CD4-positive, alpha-beta T cell (primary cell): ENCODE measurements at places on chromosomes 12 and 14. TPM values are rescaled to one million over a fixed set of nuclear protein-coding genes. Genes with fewer than 3 reads are reported as not detected.

DNA sequence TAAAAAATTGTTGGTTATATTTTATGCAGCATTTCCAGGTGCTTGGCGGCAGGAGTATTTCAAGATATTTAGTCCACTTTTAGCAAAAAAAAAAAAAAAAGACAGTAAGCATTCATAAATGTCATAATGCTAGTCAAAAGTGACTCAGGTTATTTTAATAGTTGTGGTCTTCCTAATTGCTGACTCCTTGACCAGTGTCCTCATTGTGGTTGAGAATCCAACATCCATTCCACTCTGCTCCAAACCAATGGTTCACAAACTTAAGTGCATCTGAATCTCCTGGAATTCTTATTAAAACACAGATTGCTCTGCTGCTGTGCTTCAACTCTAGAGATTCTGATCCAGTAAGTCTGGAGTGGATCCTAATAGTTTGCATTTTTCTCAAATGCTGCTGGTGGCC lies 71.4 kb downstream of the AKAP6 start:
- no peak overlapping the region for H3K27ac ChIP-seq
- no peak overlapping the region for H3K4me3 ChIP-seq
- no peaks in the 10 kb centered on the region for H3K36me3 ChIP-seq
- DNase-seq: no peak
- no peaks in the 10 kb centered on the region for H3K27me3 ChIP-seq

GRCh38 chr12:39831587-39832315 lies 212.1 kb upstream of the ABCD2 start:
- H3K4me1 ChIP-seq: no peaks in the 10 kb centered on the region
- H3K4me3 ChIP-seq: no peak overlapping the region
- H3K27me3 ChIP-seq: no peaks in the 10 kb centered on the region
- H3K36me3 ChIP-seq: no peaks in the 10 kb centered on the region
- no peak overlapping the region for H3K27ac ChIP-seq

- no peak for DNase-seq
- H3K4me3 ChIP-seq: no peak overlapping the region
- H3K27ac ChIP-seq: no peak overlapping the region
- no peaks in the 10 kb centered on the region for H3K4me1 ChIP-seq
- no peaks in the 10 kb centered on the region for H3K27me3 ChIP-seq
Measured at GRCh38 chr12:121861636-121862254, 3.1 kb upstream of the HPD start.

- H3K27me3 ChIP-seq: no peaks in the 10 kb centered on the region
- H3K36me3 ChIP-seq: no peaks in the 10 kb centered on the region
- DNase-seq: no peak
- H3K27ac ChIP-seq: no peak overlapping the region
Measured at GRCh38 chr12:29224572-29224971, 75.5 kb downstream of the FAR2 start.

DNA sequence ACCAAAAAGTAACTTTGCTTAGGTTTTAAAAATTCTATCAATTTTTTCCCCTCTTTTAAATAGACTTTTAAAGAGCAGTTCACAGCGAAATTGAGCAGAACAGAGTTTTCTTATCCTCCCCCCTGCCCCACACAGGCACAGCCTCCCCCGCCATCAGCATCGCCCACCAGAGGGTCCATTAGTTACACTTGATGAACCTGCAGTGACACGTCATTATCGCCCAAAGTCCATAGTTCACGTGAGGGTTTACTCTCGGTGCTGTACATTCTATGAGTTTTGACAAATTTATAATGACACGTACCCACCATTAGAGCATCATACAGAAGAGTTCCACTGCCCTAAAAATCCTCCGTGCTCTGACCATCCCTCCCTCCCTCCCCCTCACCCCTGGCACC lies 58.4 kb downstream of the FZD10 start:
- no peaks in the 10 kb centered on the region for H3K36me3 ChIP-seq
- no peak overlapping the region for H3K27ac ChIP-seq
- H3K27me3 ChIP-seq: peaks cover 4% of the 10 kb centered on the region
- H3K4me3 ChIP-seq: no peak overlapping the region
- H3K4me1 ChIP-seq: no peaks in the 10 kb centered on the region

DNA sequence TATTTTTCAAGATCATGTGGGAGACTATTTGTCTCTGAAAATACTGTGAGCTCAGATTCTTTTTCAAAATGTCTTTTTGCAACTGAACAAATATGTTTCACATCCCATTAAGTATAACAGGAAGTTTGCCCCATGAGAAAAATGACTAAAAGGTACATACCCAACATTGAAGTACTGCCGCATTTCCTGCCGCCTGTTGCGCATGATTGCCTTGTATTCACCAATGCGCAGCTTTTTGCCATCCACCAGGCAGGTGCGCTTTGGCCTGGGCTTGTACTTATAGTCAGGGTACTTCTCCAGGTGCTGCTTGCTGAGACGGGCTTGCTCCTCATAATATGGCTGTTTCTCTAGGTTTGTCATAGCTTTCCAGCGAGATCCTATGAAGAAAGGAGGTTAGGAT lies 413.2 kb downstream of the SOX5 start:
- H3K27ac ChIP-seq: no peak overlapping the region
- no peaks in the 10 kb centered on the region for H3K4me1 ChIP-seq
- DNase-seq: no peak
- H3K4me3 ChIP-seq: no peak overlapping the region
- H3K36me3 ChIP-seq: no peaks in the 10 kb centered on the region

DNA sequence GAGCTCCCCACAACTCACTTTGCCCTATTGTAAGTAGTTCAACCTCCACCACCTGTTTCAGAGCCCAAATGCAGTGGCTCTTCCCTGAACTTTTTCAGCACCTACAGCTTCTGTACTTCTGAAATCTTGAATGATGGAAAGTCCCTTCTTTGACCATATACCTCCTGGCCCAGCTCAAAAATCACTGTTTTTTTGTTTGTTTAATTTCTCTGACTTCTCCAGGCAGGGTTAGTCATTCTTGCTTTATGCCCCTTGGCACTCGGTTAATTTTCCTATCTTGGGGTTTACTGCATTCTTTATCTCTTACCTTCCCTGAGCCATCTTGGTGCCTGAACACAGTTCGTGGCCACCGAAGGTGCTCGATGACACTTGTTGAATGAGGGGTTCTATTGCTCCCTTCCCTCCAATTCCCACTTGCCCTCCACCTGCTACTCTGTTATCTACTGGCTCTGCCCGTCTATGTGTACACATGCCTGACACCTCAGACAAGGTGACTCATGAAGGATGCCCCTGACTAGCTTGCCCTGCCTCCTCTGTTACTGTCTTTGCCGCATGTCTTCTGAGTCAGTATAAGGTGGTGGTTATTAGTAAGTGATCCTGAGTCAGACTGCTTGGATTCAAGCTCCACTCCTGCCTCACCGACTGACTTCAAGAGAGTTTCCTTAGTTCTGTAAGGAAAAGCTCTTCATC lies 4.4 kb downstream of the AMHR2 start:
- H3K4me1 ChIP-seq: no peaks in the 10 kb centered on the region
- no peak overlapping the region for H3K27ac ChIP-seq
- no peak overlapping the region for H3K4me3 ChIP-seq
- DNase-seq: no peak

DNA sequence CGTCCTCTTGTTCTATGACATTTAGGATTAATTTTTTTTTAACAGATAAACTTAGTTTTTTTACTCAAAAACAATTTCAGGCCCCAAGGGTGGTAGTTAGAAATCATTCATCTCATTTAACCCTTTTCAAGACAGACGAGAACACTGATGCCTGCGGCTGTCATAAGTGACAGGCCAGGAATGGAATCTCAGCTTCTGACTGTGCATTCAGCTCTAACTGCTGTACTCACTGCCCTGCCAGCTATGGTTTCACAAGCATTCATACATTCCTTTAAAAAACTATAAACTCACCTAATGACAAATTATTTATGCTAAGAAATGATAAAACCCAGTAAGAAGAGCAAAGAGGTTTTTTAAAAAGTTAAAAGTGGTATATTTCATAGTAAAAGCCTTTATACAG lies 8.8 kb downstream of the DENND5B start:
- H3K4me3 ChIP-seq: no peak overlapping the region
- no peaks in the 10 kb centered on the region for H3K36me3 ChIP-seq
- no peak for DNase-seq
- H3K27me3 ChIP-seq: peaks cover 11% of the 10 kb centered on the region

- peak overlapping the region; percentile 90 for H3K27ac ChIP-seq
- peaks cover 19% of the 10 kb centered on the region for H3K36me3 ChIP-seq
- no peaks in the 10 kb centered on the region for H3K27me3 ChIP-seq
- peaks cover 70% of the 10 kb centered on the region for H3K4me1 ChIP-seq
- DNase-seq: no peak
- peak overlapping the region; percentile 89 for H3K4me3 ChIP-seq
Measured at GRCh38 chr12:121628037-121628436, 1.7 kb downstream of the ORAI1 start.

DNA sequence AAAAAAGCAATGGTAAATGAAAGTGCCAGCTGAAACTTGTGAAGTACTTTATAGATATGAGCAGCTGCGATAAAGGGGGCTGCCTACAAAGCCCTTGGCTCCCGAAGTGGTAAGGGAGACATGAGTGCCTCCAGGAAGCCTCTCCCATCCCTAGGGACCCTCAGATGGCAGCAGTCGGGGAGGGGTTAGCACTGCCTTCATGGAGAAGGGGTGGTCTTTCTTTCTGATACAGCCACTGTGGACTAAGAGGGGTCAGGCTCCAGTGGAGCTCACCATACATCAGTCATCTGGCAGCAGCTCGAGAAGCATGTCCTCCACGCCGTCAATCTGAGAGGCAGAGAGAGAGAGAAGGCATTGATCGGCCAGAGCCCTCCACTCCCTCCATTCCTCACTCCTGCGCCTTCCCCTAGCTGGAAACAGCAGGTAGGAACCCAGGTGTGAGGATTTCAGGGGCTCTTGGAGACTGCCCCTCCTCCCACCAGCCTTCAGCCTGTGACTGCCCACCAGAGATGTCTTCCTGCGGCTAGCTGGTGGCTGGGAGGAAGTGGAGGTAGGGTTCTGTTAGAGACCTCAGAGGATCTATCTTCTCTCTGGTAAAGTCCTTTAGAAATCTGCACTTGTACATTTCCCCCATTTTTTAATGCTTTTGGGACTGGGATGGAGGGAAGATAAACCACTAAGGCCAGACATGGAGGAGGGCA lies 2.3 kb downstream of the TCL1A start:
- no peaks in the 10 kb centered on the region for H3K36me3 ChIP-seq
- no peak overlapping the region for H3K27ac ChIP-seq
- H3K27me3 ChIP-seq: peaks cover 14% of the 10 kb centered on the region
- no peak overlapping the region for H3K4me3 ChIP-seq

DNA sequence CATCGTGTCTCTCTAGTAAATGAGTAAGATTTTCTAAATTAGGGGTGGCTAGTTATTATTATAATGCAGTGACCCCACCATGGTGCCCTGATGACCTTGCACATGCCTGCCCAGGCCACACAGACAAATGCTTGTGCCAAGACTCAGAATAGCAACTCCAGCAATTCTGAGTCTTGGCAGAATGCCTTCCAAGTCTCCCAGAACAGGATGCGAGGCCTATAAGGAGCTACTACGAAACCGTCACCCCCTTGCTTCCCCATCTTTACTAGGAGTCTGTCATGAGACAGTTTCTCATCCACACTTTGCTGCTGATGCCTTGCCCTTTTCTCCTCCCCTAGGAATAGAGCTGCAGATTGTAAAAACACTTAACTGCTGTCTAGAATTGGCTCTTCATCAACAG lies 559.9 kb downstream of the TRHDE start:
- H3K27me3 ChIP-seq: no peaks in the 10 kb centered on the region
- no peaks in the 10 kb centered on the region for H3K36me3 ChIP-seq
- no peak overlapping the region for H3K4me3 ChIP-seq
- no peak for DNase-seq
- no peaks in the 10 kb centered on the region for H3K4me1 ChIP-seq

- H3K4me3 ChIP-seq: no peak overlapping the region
- H3K27me3 ChIP-seq: no peaks in the 10 kb centered on the region
- H3K36me3 ChIP-seq: no peaks in the 10 kb centered on the region
- no peak for DNase-seq
- H3K4me1 ChIP-seq: no peaks in the 10 kb centered on the region
- no peak overlapping the region for H3K27ac ChIP-seq
Measured at GRCh38 chr12:115088328-115088994, 404.5 kb upstream of the TBX3 start.

GRCh38 chr12:120933786-120934185 lies 29.6 kb upstream of the SPPL3 start:
- no peak overlapping the region for H3K4me3 ChIP-seq
- no peak overlapping the region for H3K27ac ChIP-seq
- no peak for DNase-seq

DNA sequence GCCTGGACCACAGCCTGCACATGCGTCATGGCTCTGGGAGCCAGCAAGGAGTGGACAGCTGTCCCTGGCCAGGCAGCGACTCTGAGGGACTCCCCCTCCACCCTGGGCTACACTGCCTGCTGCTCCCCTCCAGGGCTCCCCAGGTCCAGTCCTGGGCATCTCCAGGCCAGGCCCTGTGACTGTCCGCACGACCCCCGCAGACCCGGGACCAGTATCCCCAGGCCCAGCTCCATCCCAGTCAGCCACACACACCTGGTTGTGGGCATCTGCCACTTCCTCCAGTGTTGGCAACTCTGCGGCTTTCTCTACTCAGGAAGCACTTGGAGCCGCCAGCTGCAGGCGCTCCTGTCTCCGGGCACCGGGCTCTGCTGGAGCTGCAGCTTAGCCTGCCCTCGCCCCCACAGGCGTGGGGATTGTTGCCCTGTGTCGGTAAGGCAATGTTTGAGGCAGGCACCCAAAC lies 2.4 kb downstream of the ULK1 start:
- no peak for DNase-seq
- H3K27ac ChIP-seq: no peak overlapping the region

The SERPINA10 gene
- not detected for total RNA-seq

The SRP54 gene
- 30.3 TPM for total RNA-seq

The IL26 gene
- total RNA-seq: not detected

The HOXC4 gene
- total RNA-seq: not detected

The AMN gene
- total RNA-seq: 2.8 TPM

The NAV3 gene
- total RNA-seq: not detected

The C12orf60 gene
- total RNA-seq: 0.22 TPM

The TAS2R20 gene
- total RNA-seq: 1.0 TPM
